ENCODE measurements at places on chromosomes 6 and 20.

DNA sequence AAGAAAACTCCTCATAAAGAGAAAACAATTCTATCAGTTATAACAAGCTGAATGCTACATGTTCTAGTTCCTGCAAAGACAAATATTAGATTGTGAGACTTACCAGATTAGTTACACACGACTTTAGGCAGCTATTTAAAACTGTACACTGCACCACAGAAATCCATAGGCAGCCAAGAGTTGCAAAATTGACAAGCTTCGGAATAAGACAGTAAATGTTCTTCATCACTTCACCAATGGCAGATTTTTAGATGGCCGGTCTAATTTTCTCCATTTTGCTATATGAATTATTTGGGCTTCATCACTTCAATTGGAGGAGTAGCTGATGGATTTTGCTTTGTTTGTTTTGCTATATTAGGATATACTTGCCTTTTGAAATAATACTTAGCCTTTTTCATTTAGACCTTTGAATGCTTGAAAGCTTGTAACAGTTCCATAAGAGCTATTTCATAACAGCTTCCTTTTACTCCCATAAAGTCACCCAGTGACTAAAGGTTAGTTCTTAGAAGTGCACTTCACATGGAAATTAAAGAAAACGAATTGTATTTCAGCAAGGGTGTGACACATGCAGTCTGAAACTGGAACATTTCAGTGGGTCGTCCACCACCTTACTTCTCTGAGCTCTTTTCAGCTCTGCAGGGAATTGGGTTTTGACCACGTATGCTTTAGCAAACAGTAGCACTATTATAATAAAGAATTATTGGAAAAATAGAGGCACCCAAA is at the start of gene ROS1:
Gene ROS1, minus strand, starts transcription at position 512 of the 723 bp plus-strand sequence. Its CDS starts 286 bp downstream, at position 226.
- no peak for ATAC-seq

DNA sequence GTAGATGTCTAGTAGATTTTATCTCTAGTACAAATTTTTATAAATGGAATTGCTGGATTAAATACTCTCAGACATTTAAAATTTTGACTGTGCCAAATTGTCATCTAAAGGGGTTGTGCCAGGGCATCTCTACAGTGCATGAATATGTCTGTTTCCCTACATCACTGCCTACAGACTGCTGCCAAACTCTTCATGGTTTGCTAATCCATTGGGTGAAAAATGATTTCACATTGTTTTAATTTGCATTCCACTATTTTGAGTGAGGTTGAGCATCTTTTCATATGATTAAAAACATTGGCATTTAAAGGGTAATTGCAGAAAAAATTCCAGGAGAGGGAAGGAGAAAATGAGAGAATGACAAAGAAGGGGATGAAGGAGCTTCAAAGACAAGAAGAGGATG is 267.7 kb upstream of the RNF24 start:
- no peak for ATAC-seq

GRCh38 chr6:150298676-150299075 is 70.1 kb upstream of the IYD start:
- ATAC-seq = no peak

- ATAC-seq = no peak
Measured at GRCh38 chr6:142676027-142676443, 268.9 kb downstream of the HIVEP2 start.

Measured in esophagus mucosa (tissue), 1 donor.